Fibroblast of lung (primary cell): ENCODE measurements at places on chromosomes 16 and 17. TPM values are rescaled to one million over a fixed set of nuclear protein-coding genes. Genes with fewer than 3 reads are reported as not detected.

Gene EMP2
- 17.2 and 22.5 TPM in 2 replicates for total RNA-seq

Gene TPSD1
- total RNA-seq, result not detected in 2 replicates

Gene KLHL10
- total RNA-seq, result 0.26 and 0.33 TPM in 2 replicates

Gene MEFV
- under 0.01 and 0.17 TPM in 2 replicates for total RNA-seq

Gene MT1F
- 0.26 and 2.1 TPM in 2 replicates for total RNA-seq

Gene SPATA22
- total RNA-seq, result 0.17 and 0.51 TPM in 2 replicates

Gene GAS7
- total RNA-seq, result 2.6 and 6.4 TPM in 2 replicates

Gene SLC35G6
- total RNA-seq, result not detected in 2 replicates

Gene TEKT1
- not detected in 2 replicates for total RNA-seq

Gene PPM1E
- 0.26 and 0.50 TPM in 2 replicates for total RNA-seq

Gene NPEPPS
- total RNA-seq, result 126 and 144 TPM in 2 replicates

Gene FAM20A
- 14.9 and 16.2 TPM in 2 replicates for total RNA-seq

Gene ZNF750
- total RNA-seq, result not detected in 2 replicates

Gene NPIPA2
- 0.77 and 0.99 TPM in 2 replicates for total RNA-seq

Gene NAGS
- total RNA-seq, result 3.3 and 7.4 TPM in 2 replicates

Gene ARHGDIG
- total RNA-seq, result 0.77 and 1.3 TPM in 2 replicates

Gene FLOT2
- 39.8 and 48.9 TPM in 2 replicates for total RNA-seq

Gene METTL23
- 21.1 and 26.4 TPM in 2 replicates for total RNA-seq

Gene PIPOX
- total RNA-seq, result 0.83 and 1.5 TPM in 2 replicates
